Common myeloid progenitor, CD34-positive (primary cell): ENCODE measurements at places on chromosomes 3 and 15.

DNA sequence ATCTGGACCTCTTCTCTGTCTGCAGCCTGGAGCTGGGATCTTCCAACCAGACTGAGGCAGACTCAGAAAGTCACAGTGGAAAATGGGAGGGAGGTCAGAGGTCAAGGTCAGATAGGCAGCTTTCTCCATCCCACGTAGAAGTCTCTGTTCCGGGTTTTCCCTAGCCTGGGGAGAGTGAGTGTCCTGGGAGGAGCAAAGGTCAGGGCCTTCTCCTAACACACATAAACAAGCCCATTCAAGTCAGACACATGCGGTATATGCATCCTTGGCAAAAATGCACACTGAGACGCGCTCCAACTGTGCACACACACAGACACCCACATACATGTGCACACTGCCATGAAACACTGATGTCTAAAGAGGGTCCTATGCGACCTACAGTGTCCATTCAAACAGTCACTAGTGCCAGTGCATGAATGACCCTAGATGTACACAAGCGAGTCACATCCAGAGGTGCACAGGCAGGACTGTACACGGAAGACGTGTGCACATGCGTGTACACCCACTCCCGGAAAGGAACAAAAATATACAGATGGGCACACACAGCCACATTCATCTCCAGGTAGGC, 681 bp downstream of the TWF2 start:
- DNase-seq = no peak

DNA sequence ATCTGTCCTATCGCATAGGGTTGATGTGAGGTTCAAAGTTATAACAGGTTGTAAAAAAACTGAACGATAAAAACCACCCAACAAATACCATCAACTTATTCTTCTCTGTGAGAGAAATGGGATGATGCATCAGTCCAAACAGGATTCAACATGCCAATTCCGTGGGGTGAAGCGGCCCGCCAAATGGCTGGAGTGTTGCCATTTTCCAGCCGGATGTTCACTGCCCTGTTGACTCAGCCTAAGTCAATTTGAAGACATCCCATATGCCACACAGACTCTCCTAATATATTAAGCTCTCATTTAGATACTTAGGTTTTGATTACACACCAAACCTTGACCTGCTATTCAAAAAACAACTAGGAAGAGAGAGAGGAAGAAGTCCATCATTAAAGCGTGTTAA, 311.1 kb downstream of the VPS13C start:
- DNase-seq = no peak

DNA sequence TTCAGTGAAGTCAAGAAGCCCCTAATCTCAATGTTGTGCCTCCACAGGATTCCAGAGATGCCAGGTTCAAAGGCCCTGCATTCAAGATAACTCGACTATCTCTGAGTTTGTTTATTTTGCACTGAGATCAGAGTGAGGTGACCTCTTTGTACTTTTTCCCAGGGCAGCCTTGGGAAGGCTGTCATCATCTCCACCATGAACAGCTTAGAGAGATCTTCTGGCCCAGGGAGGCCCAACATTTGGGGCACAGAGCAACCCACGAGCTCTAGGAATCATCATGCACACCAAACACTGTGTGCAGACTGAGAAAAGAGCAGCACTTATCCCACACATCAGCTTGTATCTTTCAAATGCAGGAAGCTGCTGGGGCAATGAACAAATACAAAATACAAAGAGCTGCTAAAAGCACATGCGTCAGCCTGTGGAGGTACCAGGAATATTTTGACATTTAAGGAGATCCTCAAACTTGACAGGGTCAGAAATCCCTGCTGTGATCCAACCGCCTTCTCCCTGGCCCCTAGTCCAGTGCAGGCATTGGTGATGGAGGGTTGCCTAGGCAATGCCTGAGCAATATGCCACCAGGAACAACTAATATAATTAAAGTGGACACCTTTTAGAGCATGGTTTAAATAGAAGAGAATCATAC, 33.6 kb downstream of the TRIM42 start:
- no peak for DNase-seq

GRCh38 chr3:143594206-143594605, 254.1 kb downstream of the SLC9A9 start:
- no peak for DNase-seq

- no peak for DNase-seq
These were observed 234.0 kb downstream of the KLF13 start for GRCh38 chr15:31560643-31561042.

GRCh38 chr15:31569836-31570235, 243.2 kb downstream of the KLF13 start:
- DNase-seq = no peak

- no peak for DNase-seq
These were observed 23.9 kb upstream of the HRH1 start for GRCh38 chr3:11130385-11130784.

DNA sequence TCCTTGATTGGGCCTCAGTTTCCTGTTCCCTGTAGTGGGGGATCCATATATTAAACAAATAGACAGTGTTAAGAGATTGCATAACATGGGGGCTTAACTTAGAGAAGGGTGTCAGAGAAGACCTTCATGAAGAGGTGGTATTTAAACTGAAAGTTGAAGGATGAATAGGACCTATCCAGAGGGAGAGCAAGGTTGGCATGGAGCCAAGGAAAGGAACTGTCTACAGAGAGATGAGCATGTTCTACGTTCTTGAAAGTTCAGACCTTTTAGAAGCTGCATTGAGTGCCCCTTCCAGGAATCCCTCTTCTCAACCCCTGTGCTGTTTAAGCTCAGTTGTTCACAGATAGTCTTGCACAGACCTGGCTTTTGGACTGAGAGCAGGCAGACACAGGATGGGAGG, 2.4 kb downstream of the HTD2 start:
- DNase-seq = no peak

GRCh38 chr3:186497608-186498007, 46.6 kb downstream of the CRYGS start:
- no peak for DNase-seq

GRCh38 chr3:105836533-105836932, 32.3 kb downstream of the CBLB start:
- no peak for DNase-seq

GRCh38 chr3:182491577-182491976, 301.7 kb upstream of the ATP11B start:
- no peak for DNase-seq

- DNase-seq = peak; percentile 15
These were observed 45.1 kb downstream of the MFSD1 start for GRCh38 chr3:158846803-158847451.

DNA sequence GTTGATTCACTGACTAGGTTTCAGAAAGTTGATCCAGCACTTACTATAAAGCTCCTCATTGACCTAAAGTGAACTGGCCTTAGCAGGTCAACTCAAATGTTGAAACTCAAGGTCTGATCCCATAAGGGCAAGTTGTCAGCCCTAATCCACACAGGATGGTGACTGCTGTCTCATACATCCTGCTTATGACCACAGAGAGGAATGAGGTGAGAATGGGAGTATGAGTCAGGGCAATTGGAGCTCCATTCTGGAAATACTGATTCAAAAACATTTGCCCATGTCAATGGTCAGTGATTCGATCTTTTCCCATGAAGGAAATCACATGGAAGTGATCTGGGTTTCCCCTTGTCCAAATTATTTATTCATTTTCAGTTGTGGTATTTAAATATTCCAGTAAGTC, 78.7 kb downstream of the ZNF385D start:
- DNase-seq = peak; percentile 8

DNA sequence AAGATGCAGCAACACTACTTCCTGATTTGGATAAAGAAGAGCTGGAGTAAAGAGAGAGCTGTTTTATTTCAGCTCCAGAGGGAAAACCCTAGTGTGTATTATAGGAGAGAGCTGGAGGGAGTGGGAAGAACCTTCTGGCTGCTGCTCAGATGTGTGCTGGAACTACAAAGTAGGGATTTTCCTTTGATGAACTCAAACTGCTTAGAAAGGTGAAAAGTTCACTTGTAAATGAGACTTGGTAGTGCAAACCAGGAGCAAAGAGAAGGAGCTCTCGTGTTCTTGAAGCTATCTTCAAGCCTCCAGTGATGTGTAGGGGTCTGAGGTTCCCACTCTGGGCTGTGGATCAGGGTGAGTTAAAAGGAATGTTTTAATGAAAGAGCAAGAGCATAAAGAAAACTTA, 110.4 kb downstream of the EDEM1 start:
- DNase-seq = no peak

DNA sequence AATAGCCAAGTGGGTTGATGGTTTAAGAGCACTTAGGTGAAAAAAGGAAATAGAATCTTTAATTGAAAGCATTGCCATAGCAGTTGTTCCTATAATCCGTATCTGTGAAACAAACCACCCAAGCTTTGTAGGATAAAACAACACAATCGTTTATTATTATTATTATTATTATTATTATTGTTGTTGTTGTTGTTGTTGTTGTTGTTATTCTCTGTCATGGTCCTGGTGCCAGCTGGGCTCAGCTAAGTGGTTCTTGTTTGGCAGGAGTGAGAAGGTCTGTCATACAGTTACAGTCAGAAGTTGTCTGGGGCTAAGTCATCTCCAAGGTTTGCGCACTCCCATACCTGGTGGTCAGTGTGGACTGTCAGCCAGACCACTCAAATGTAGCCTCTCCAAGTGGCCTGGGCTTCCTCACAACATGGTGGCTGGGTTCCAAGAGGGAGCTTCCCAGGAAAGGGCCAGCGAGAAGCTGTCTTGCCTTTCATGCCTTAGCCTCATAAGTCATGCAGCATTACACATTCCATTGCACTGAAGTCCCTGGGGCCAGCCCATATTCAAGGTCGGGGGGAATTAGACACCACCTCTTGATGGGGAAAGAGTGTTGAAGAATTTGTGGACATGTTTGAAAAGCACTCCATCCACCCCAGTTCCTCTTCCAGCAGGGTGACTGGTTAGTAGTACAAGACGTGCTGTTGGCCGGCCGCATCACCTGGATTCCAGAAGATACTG, 54.3 kb upstream of the FGD5 start:
- DNase-seq = no peak

- no peak for DNase-seq
These were observed 152.3 kb downstream of the LRRC28 start for GRCh38 chr15:99403597-99403996.

GRCh38 chr15:57654153-57654852, 52.2 kb upstream of the POLR2M start:
- DNase-seq = no peak

GRCh38 chr15:40314723-40315276, 7.1 kb upstream of the PLCB2 start:
- no peak for DNase-seq

DNA sequence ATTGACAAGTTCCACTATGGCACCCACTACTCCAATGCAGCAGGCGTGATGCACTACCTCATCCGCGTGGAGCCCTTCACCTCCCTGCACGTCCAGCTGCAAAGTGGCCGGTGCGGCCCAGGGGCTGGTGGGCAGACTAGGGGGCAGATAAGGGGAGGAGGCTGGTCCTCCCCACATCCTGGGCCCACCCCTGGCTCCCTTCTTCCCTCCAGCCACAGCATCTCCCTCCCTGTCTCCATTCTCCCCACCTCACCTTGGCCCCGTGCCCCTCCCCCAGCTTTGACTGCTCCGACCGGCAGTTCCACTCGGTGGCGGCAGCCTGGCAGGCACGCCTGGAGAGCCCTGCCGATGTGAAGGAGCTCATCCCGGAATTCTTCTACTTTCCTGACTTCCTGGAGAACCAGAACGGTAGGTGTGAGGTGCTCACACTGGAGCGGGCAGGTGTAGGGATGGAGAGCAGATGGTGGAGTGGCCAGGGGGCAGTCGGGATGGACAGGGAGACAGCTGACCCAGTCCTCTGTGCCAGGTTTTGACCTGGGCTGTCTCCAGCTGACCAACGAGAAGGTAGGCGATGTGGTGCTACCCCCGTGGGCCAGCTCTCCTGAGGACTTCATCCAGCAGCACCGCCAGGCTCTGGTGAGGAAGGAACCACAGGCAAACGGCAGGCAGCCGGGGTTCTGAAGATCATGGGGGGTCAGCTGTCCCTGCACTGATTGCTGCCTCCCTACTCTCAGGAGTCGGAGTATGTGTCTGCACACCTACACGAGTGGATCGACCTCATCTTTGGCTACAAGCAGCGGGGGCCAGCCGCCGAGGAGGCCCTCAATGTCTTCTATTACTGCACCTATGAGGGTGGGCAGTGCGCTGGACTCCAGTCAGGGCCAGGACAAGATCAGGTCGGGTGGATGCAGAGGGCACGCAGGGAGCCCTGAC, 26.0 kb downstream of the NBEAL2 start:
- DNase-seq = no peak

GRCh38 chr3:169662132-169662842, 1.2 kb downstream of the MECOM start:
- peak; percentile 90 for DNase-seq

- DNase-seq = no peak
These were observed 111.0 kb upstream of the MYO5C start for GRCh38 chr15:52406601-52407000.

- DNase-seq = no peak
These were observed 63.2 kb downstream of the IQGAP1 start for GRCh38 chr15:90451053-90451850.

- DNase-seq = no peak
These were observed 264.8 kb downstream of the CLSTN2 start for GRCh38 chr3:140199743-140200142.

- no peak for DNase-seq
These were observed 24.9 kb downstream of the CXCR6 start for GRCh38 chr3:45968149-45968548.

DNA sequence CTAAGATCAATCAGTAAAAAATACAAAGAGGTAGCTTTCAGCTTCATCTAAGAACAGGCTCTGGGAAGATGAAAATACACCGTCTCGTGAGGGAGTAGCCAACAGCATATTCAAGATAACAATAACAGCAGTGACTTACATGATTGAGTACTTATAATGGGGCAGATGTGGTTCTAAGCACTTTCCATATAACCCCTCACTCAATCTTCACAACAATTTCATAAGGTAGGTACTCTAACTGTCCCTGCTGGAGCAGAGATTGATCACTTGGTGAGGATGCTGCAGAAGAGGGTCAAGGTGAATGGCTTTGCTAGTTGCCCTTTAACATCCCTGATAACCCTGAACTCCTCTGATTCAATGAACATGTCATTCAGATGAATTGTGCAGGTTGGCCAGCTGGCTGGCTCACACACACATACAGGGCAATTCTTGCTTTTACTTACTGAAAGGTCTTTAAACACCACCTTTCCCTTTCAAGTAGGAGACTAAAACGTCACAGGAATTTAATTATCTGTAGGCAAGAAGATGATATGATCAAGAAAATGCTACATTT, 984.2 kb upstream of the CFAP20DC start:
- DNase-seq = no peak

GRCh38 chr3:46087871-46088270, 60.6 kb upstream of the XCR1 start:
- no peak for DNase-seq

- DNase-seq = no peak
These were observed 83.7 kb upstream of the IL12A start for GRCh38 chr3:159904911-159905310.

- DNase-seq = no peak
These were observed 91.1 kb downstream of the LIPC start for GRCh38 chr15:58522865-58523264.

- DNase-seq = no peak
These were observed 7.1 kb downstream of the AMOTL2 start for GRCh38 chr3:134366928-134367811.

- DNase-seq = peak; percentile 82
These were observed 94.9 kb downstream of the ST6GAL1 start for GRCh38 chr3:187025254-187025655.
